NCI-H146 (cell line): ENCODE measurements at places on chromosomes 6 and 20.

DNA sequence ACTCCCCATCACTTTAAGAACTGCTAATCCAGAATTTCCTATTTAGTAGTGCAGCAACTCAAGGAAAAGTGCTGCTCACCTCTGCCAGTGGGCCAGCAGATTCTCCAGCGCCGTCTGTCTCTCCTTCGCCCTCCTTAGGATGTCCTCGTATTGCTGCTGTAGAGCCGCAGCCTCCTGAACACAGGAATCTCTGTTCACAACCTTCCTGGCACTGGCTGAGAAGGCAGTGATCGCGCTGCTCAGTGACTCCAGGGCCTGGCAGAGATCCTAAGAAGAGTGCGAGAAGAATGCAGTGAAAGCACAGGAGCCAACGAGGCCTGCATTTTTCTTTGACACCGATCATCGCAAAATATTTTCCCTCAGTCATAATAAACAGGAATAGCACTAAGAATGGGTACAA is 209.0 kb downstream of the SYNE1 start:
- DNase-seq, result no peak

GRCh38 chr20:25246182-25246999 is 1.5 kb upstream of the PYGB start:
- no peak for DNase-seq

- DNase-seq, result no peak
Observed at GRCh38 chr20:59632541-59633113, 28.3 kb downstream of the PHACTR3 start.

GRCh38 chr6:56314683-56315523 is 67.5 kb upstream of the COL21A1 start:
- peak; percentile 8 for DNase-seq

GRCh38 chr6:166750108-166750793 is 123.2 kb upstream of the RPS6KA2 start:
- no peak for DNase-seq

DNA sequence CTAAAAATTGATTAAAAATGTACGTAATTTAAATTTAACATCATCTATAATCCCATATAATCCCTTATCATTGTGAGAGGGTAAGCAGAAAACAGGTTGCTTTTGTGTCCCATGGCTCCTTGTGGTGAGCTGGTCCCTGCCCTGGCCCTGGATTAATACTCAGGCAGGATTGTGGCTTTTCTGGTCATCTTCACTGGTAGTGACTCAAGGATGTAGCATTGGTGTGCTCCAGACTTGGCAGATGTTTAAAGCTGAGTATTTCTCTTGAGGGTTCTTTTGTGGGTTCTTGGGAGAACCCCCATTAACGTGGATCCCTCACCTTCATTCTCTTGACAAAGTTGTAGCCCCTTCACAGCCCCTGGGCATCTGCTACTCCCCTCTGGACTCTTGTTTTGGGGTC is 39.3 kb downstream of the SNRNP48 start:
- no peak for DNase-seq

DNA sequence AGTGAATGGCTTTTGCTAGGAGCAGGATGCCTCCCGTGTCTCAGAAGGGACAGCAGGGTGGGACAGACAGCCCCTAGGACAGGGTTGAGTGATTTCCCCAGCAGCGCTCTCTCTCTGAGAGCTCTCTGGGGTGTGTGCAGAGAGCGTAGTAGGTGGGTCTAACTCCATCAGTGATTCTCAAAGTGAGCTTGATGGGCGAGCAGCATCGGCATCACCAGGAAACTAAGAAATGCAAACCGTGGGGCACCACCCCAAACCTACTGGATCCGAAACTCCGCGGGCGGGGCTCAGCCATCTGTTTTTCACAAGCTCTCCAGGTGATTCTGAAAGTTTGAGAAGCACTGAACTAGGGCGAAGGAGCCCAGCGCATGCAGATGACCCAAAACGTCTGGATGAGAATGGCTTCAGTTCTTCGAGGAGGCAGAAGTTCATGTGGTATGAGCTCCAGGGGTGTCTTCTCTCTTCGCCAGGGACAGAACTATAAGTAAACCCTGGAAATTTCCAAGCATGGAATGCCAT is 119.6 kb upstream of the RNF24 start:
- DNase-seq, result no peak

DNA sequence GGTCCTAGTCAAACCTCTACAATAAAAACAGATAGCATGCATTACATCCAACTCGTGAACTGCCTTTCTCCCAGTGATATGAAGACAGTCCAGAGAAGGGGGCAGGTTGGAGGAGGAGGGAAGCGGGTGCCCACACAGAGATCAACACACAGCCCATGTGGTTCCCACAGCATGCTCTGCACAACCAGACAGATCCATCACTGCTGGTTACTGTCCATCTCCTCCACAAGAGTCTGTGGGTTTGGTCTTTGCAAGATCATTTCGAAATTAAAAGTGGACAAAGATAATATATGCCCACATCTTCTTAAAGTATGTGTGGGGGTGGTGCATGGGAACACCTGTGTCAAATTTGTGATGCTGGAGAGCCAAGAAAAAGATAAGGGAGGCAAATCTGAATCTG is 215.5 kb downstream of the GMDS start:
- DNase-seq, result no peak

- DNase-seq, result no peak
Observed at GRCh38 chr6:1825277-1825676, 215.6 kb downstream of the FOXC1 start.

- DNase-seq, result peak; percentile 42
Observed at GRCh38 chr6:114747995-114748625, 405.3 kb upstream of the HS3ST5 start.

DNA sequence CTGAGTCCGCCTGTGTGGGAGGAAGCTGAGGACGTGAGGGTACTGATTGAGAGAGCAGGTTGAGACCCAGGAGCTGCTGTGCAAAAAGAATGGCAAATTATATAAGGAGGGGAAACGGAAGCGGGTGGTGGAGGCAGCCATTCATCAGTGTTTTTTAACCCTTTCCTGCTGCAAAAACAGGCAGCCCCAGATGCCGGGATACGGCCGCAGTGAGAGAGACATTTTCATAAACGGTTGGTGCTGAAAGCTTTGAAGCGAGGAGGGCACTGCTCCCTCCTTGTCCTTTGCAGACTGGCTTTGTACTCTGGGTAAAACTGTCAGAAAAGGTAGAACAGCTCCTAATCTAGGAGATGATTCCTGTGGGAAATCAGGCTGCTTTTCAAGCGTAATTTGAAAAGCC is 56.4 kb downstream of the TTI1 start:
- no peak for DNase-seq

- no peak for DNase-seq
Observed at GRCh38 chr6:7644417-7644816, 54.4 kb downstream of the SNRNP48 start.

DNA sequence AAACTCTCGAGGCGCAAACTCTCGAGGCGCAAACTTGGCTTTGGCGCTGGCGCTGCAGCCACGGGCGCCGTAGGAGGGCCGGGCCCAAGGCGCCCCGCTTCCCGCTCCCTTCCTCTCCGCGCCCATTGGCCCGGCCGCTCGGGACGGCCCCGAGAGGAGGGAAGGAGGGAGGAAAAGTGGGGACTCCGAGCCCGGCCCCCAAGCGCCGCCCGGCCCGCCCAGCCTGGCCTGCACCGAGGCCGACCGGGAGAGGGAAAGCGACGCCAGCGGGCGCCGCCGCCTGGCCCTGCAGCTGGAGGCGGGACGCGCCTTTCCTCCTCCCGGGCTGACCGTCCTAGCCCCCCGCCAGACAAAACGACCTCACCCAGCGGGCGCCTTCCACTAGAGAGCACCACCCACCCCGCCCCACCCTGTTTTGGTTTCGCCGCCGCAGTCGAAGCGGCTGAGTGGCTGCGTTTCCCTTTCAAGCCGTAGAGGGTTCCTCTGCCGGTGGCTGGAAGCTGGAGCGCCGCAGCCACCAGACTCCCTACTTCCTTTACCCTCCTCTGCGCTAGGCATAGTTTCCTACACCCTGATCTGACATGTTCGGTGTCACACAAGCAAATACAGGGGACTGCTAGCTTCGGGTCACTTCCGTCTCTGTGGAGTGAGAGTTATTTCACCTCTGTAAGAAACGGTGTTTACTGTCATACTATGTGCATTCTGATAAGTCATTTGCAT is at the start of gene MBOAT1:
Gene MBOAT1 (minus strand): TSS at position 78 of the 720 bp plus-strand sequence. CDS start 235 bp downstream, outside the sequence.
- DNase-seq, result peak; percentile 91

- no peak for DNase-seq
Observed at GRCh38 chr6:136236466-136237293, 13.4 kb downstream of the MTFR2 start.

GRCh38 chr6:138145402-138145801 is 16.3 kb upstream of the ARFGEF3 start:
- DNase-seq, result no peak

GRCh38 chr6:131910219-131910589 is 41.0 kb downstream of the CCN2 start:
- no peak for DNase-seq

DNA sequence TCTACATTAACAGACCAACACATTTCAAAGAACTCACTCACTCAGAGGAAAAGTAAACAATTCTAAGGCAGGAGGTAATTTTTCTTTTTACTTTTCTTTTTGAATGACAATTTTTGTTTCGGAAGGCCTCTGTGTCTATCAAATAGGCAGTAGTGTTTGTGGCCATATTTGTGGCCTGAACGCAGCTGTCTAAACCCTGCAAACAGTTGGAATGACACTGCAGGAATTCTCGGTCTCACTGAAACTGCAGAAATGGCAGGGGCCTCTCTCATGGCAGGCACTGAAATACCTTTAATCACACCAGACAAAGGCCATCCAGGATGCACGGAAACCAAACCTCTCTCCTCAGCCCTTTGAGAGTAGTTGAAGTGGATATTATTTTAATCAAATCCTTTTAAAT is 30.4 kb downstream of the FYN start:
- DNase-seq, result no peak

DNA sequence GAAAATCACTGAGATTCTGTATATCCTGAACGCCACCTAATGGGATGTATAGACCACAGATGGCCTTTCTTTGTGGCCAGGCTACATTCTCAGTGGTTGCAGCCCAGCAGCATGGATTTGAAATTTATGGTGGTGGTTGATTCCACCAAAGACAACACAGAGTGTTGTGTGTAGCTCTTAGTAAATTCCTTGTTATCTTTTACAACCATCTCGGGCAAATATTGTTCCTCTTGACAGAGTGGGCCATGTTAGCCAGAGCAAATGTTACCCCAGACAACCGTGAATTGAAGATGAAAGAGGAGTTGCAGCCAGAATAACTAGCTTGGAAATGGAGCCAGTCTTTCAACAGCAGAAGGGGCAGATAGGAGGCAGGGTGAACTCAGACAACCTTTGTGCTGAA is 39.5 kb downstream of the SLC24A3 start:
- DNase-seq, result no peak

DNA sequence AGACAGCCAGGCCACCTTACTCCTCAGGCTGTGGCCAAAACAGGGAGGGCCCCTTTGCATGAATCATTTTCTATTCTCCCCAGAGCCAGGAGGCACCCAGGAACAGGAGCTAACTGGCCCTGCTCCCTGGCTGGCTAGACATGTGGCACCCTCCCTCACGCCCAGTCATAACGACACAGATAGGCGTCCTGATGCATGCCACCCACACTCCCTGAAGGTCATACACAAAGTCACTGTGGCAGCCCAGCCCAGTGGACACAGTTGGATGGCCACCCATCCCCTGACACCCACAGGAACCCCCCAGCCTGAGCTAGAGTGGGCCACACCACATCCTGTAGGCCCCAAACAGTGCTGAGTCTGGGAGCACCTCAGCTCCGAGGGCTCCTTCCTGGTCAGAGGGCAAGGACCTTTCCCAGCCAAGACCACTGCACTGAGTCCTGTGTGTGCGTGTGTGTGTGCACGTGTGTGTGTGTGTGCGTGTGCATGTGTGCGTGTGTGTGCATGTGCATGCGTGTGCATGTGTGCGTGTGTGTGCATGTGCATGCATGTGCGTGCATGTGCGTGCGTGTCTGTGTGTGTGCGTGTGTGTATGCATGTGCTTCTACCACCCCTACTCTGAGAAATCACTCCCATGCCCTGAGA is 21.6 kb downstream of the TFEB start:
- no peak for DNase-seq

- DNase-seq, result no peak
Observed at GRCh38 chr6:138677538-138677937, 96.0 kb upstream of the CCDC28A start.

GRCh38 chr6:36160147-36160760 is 29.9 kb downstream of the MAPK13 start:
- DNase-seq, result no peak

DNA sequence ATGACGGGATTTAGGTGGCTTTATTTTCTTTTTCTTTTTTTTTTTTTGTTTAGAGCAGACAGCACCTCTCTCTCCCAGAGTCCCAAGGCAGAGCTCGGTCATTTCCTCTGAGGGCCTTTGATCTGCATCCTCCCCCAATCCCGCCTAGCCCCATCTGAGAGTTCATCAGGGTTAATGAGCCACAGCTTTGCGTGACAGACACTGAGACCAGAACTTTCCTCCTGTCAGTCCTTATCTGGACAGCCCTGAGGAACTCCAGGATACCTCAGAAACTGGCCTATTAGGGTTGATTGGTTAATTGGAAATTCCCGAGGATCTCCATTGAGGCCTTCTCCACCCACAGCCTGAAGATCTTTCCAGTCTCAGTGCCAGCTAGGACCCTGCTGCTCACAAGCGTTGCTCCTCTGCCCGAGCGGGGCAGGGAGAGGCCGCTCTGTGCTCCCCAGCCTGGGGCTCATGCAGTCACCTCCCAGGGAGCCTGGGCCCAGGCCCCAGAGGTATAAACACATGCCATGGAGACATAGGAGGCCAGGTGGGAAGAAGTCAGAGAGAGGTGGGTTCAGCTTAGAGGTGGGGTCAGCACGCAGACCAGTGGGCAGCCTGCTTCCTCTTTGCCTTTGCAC is 1.4 kb upstream of the LRRN4 start:
- DNase-seq, result no peak

DNA sequence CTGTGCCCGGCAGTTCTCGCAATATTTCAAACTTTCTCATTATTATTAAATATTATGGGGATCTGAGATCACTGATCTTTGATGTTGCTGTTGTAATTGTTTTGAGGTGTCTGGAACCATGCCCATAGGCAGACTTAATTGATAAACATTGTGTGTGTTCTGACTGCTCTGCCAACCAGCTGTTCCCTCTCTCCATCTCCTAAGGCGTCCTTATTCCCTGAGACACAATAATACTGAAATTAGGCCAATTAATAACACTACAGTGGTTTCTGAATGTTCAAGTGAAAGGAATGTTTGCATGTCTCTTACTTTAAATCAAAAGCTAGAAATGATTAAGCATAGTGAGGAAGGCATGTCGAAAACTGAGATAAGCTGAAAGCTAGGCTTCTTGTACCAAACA is 7.6 kb downstream of the MAPK14 start:
- DNase-seq, result no peak

- no peak for DNase-seq
Observed at GRCh38 chr6:4864519-4864918, 88.3 kb downstream of the CDYL start.

GRCh38 chr6:136923116-136923953 is 1.2 kb downstream of the SLC35D3 start:
- peak; percentile 96 for DNase-seq

- DNase-seq, result no peak
Observed at GRCh38 chr20:40680161-40680959, 8.7 kb downstream of the MAFB start.

- no peak for DNase-seq
Observed at GRCh38 chr6:138592749-138593123, 93.4 kb upstream of the NHSL1 start.
